Glutamatergic neuron (in vitro differentiated cells): ENCODE measurements at places on chromosomes 11 and 22. TPM values are rescaled to one million over a fixed set of nuclear protein-coding genes. Genes with fewer than 3 reads are reported as not detected.

DNA sequence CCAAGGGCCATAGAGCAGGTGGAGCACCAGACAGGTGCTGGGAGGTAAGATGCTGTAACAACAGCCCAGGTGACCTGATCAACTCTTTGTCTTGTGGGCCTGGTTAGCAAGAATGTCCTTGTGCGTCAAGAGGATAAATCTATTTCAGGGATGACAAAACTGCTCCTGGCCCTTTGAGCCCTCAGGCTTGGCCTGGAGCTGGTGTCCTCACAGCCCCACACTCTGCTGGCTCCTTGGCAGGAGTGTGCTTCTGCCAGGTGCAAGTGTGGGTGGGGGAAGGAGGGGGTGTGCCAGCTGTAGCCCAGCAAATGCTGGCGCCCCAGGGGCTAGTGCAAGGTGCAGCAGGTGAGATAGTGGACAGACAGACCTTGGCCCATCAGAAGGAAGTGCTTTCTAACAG is 19.5 kb downstream of the AMPD3 start:
- no peak overlapping the region for H3K27ac ChIP-seq
- H3K4me1 ChIP-seq: no peaks in the 10 kb centered on the region
- DNase-seq: no peak
- H3K36me3 ChIP-seq: peaks cover 6% of the 10 kb centered on the region
- no peak overlapping the region for H3K4me3 ChIP-seq

Gene RFPL2
- total RNA-seq: 1.4 TPM

Gene GALNT18
- 76.9 TPM for total RNA-seq

Gene OR5D13
- total RNA-seq: not detected

DNA sequence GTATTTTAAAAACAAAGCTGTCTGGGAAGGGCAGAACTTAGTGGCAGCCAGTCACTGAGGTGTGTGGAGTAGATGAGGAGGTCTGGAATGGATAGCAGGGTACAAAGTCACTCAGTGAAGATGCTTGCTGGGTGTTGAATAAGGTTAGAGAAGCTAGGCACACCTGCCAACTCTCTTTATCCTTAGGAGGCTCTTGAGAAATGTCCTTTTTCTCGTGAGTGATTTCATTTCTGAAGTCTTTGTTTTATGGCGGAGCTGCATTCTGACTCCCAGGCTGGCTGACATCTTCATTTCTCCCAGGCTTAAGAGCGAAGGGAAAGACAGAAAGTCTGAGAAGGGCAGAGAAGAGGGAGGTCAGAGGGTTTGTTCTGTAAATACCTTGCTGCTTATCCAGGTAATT is 31.0 kb downstream of the CECR2 start:
- peaks cover 29% of the 10 kb centered on the region for H3K4me1 ChIP-seq
- H3K4me3 ChIP-seq: no peak overlapping the region
- peak overlapping the region; percentile 77 for H3K27ac ChIP-seq

- H3K27ac ChIP-seq: no peak overlapping the region
- no peaks in the 10 kb centered on the region for H3K4me1 ChIP-seq
- H3K36me3 ChIP-seq: peaks cover 11% of the 10 kb centered on the region
- no peak overlapping the region for H3K4me3 ChIP-seq
- H3K27me3 ChIP-seq: no peaks in the 10 kb centered on the region
Measured at GRCh38 chr22:43969989-43970755, 14.9 kb downstream of the SAMM50 start.
